ENCODE measurements at places on chromosomes 2 and 18.

- DNase-seq: no peak
Measured at GRCh38 chr2:241893265-241893664, 23.7 kb downstream of the RTP5 start.

- peak; percentile 58 for DNase-seq
Measured at GRCh38 chr2:12304564-12305171, 412.1 kb upstream of the TRIB2 start.

DNA sequence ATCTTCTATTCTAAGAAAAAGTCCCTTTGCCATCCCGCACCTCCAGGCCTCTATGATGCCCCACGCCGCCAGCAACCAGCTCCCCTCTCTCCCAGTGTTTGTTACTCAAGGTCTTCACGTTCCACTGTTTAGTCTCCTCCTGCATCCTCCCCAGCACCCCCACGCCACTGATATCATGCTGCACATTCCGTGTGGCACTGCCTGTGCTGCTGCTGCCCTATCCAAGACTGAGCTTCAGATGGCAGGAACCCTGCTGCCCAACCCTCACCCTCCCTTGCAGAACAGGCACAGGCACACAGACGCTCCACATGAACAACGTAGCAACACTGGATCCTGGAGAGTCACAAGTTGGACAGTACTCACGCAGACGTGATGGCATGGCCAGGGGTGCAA is 35.3 kb downstream of the MYO5B start:
- no peak for DNase-seq

GRCh38 chr2:75284345-75284744 is 85.0 kb upstream of the TACR1 start:
- DNase-seq: no peak
